ENCODE measurements at places on chromosomes 5 and 9. TPM values are rescaled to one million over a fixed set of nuclear protein-coding genes. Genes with fewer than 3 reads are reported as not detected.

DNA sequence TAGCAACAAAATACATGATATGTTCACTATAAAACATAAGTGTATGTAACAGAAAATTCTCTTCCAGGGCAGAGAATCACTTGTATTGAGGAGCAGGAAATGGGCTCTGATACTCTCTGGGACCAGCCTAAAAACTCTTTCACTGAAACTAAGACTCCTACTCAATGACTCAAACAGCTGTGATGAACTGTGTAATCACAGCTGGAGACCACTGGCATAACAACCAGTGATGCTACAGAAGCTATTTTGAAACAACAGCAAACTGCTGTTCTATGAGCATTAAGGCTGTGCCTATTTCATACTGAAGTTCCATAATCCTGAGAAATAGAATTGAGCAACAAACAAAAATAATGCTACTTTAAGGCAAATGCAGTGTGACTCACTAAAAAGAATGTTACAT, 594.0 kb downstream of the HINT1 start:
- no peak for DNase-seq

DNA sequence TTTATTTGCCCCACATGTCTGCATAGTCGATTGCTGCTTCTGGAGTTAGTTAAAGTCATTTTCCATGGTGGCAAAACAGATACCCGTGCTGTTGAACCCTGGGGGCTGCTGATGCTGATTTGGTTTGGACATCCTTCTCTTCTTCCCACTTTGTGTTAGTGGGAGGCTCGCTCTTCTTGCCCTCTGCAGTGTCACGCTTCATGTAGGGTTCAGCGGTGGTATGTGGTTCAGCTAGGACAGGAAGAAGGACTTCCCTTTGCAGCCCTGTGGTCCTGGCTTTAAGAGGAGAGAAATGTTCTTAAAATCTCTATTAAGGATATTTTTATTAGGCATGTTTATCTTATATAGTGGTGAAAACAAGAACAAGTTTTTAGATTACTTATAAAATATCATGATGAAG, 36.2 kb downstream of the SLC36A1 start:
- DNase-seq, result no peak

GRCh38 chr5:116371431-116371830, 203.2 kb downstream of the SEMA6A start:
- no peak for DNase-seq

Gene ENHO
- 5.0 TPM for total RNA-seq

Gene TMEM252
- total RNA-seq, result not detected

Gene WNK2
- total RNA-seq, result 33.5 TPM

Gene F12
- total RNA-seq, result 68.3 TPM

Gene NFIB
- 30.1 TPM for total RNA-seq

Measured in stomach (tissue), 19 donors.